ENCODE measurements at places on chromosomes 7 and 10. TPM values are rescaled to one million over a fixed set of nuclear protein-coding genes. Genes with fewer than 3 reads are reported as not detected.

The TSPAN15 gene
- 3.5 TPM for polyA plus RNA-seq

The PLEKHS1 gene
- polyA plus RNA-seq, result not detected

DNA sequence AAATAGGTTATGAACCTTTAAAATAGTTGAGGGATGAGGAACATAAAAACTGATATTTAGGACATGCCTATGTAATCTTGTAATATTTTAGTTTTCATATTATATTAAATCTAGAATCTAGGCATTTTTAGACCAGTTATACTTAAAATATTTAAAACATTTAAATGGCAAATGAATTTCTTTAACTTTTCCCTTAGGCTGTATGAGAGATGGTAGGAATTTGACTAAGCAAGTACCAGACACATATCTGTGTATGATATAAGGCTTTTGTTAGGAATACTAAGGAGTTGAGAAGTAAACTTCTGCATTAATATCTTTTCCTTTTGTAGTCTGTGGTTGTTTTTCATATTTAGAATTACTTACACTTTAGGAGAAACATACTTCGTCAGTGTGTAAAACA, 25.1 kb downstream of the SEPTIN7 start:
- no peak for DNase-seq

The AUTS2 gene
- polyA plus RNA-seq, result 0.40 TPM

The FAM25A gene
- not detected for polyA plus RNA-seq

DNA sequence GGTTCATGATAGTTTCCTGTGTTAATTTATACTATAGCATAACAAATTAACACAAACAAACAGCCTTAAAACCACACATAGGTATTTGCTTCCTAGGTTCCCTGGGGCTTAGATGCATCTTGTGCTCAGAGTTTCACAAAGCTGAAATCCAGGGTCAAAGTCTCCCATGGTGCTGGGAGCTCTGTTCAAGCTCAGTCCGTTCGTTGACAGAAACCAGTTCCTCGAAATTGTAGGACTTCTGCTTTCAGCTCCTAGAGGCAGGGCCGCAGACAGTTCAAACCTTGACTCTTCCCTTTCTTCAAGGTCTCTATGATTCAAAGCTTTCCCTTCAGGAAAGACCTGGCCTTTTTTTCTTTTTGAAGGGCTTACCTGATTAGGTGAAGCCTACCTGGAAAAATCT, 90.5 kb downstream of the VSTM2A start:
- no peak for DNase-seq

The NPY4R2 gene
- polyA plus RNA-seq, result not detected

DNA sequence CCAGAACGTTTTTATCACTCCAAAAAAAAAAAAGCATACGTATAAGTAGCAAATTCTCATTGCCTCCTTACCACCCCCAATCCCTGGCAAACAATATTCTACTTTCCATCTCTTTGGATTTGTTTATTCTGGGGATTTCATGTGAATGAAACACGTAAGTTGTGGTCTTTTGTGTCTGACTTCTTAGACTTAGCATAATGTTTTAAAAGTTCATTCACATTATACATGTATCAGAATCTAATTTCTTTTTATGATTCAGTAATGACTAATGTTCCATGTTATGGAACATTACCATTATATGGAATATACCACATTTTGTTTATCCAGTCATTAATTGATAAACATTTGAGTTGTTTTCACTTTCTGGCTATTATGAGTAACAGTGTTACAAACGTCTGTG, 12.5 kb upstream of the KLHL7 start:
- DNase-seq, result no peak

GRCh38 chr7:78083476-78084120, 285.0 kb downstream of the PHTF2 start:
- no peak for DNase-seq

GRCh38 chr7:30630986-30631385, 36.3 kb downstream of the GARS1 start:
- DNase-seq, result no peak

GRCh38 chr10:69172241-69172982, 7.6 kb upstream of the SUPV3L1 start:
- DNase-seq, result no peak

The CNPY1 gene
- not detected for polyA plus RNA-seq

The RAMP3 gene
- polyA plus RNA-seq, result not detected

DNA sequence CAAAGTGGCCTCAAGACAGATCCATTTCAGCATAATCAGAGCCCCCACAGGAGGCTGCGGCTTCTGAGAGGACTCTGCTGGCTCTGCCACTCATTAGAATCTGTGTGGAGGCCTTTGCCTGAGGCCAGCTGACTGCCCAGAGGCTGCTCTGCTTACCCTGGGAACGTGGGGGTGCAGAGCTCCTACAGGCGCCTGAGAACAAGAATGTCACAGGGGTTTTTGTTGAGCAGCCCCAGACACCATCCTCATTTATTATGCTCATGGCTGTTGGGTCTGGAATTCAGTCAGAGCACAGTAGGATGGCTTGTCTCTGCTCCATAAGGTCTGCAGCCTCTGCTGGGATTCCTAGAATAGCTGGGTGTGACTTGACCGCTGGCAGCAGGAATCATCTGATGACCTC, 101.8 kb upstream of the GDF10 start:
- no peak for DNase-seq

DNA sequence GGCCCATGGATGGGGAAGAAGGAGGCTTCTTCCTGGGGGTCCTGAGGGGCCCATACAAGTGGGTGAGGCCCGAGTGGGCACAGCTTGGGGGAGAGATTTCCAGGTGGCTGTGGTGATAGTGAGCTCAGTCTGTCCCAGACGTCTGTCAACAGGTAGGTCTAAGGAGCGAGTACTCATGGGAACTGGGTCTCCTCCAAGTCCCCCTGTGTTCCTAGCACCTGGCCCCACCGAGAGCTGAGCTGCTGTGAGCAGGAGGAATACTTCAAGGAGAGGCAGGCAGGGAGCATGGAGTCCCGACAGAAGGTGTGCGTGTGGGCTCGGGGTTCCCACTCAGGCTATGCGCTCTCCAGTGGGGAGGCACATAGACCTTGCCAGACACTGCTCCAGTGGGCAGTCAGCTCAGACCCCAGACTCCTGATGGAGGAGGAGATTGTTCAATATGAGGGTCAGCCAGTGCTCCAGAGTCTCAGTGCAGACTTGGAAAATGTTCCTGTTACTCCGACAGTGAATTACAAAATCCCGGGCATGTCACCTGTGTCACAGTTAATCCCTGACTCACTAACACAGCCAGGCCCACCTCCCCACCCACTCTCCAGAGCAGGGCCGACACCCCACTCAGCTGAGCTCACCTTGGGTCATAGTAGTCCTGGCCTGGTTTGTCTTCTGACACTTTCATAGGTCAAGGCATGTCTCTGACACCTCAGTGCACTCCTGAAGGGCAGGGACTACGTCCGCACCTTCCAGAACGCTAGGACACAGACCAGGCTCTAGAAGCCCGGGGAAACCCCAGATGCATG, 28.2 kb upstream of the C10orf53 start:
- no peak for DNase-seq

DNA sequence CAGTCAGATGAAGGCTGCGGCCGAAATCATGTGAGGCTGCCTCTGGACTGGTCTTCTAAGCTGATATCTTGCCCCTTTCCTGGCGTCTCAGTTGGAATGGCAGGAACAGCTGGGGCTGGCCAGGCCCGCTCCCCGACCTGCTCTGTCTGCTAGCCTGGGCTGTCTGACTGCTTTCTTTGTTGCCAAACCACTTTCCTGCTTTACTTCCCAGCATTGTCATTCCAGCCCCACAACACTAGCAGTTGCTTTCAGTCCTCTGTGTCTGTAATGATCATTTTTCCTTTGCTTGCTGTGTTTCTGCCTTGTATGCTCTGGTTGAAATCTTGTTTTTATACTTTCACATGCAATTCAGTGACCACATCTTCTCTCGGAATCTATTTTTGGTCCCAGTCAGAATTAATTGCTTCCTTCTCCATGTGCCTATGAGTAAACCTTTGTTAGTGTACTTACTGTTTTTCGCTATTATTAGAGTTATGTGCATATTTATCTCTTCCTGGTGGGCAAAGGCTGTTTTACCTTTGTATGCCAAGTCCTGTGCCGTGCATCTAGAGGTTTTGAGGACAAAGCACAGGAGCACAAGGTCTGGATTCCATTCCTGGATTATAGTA, 21.6 kb downstream of the PRPF18 start:
- no peak for DNase-seq

The OPALIN gene
- not detected for polyA plus RNA-seq
